HCT116 (cell line): ENCODE measurements at places on chromosomes 1 and 21. TPM values are rescaled to one million over a fixed set of nuclear protein-coding genes. Genes with fewer than 3 reads are reported as not detected.

Gene PRKAA2
- total RNA-seq: 1.6 TPM

Gene OR14K1
- not detected for total RNA-seq

Gene FCGR3A
- 0.17 TPM for total RNA-seq

Gene PLA2G2F
- total RNA-seq: 0.12 TPM

Gene DNTTIP2
- 66.1 TPM for total RNA-seq
